Epithelial cell of proximal tubule (primary cell): ENCODE measurements at places on chromosomes 5 and 9. TPM values are rescaled to one million over a fixed set of nuclear protein-coding genes. Genes with fewer than 3 reads are reported as not detected.

SLC6A18 gene
- not detected in 2 replicates for total RNA-seq

DBH gene
- total RNA-seq: not detected in 2 replicates

CDX1 gene
- total RNA-seq: not detected in 2 replicates

FBP1 gene
- 1.6 and 2.9 TPM in 2 replicates for total RNA-seq

SPINK7 gene
- not detected in 2 replicates for total RNA-seq

HSPB3 gene
- total RNA-seq: not detected in 2 replicates

PDE8B gene
- total RNA-seq: 0.35 and 0.94 TPM in 2 replicates

DEPDC1B gene
- total RNA-seq: 21.4 and 38.6 TPM in 2 replicates

FBXO10 gene
- 2.9 and 4.9 TPM in 2 replicates for total RNA-seq

SLC45A2 gene
- not detected in 2 replicates for total RNA-seq

ZNF883 gene
- total RNA-seq: 3.4 and 5.3 TPM in 2 replicates

SPARC gene
- total RNA-seq: 165 and 199 TPM in 2 replicates

ALAD gene
- 4.5 and 5.1 TPM in 2 replicates for total RNA-seq

TICAM2 gene
- total RNA-seq: 1.2 and 1.7 TPM in 2 replicates

C5orf52 gene
- total RNA-seq: not detected in 2 replicates

SNX24 gene
- 23.1 and 30.7 TPM in 2 replicates for total RNA-seq

NOL6 gene
- 19.3 and 45.4 TPM in 2 replicates for total RNA-seq

HSDL2 gene
- total RNA-seq: 25.3 and 34.0 TPM in 2 replicates

- no peak for DNase-seq
Measured at GRCh38 chr5:53970475-53970874, 339.9 kb downstream of the ARL15 start.

DNA sequence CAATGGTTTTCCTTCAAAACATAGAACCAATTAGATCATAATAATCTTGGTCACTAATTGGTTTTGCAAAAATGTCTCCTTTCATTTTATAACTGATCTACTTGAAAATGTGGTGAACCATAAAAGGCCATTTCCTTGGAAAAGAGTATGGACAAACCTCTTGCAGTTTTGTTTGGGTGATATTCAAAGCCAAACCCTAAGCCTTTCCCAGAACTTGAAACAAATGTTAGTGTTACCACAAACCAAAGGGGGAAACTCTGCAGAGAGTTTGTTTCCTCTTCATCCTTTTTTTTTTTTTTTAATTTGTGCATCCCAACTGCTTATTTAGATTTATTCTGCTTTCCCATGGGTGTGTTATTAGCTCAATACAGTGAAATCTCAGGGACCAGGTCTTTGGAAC, 204.4 kb upstream of the ADAMTSL1 start:
- DNase-seq: no peak

- no peak for DNase-seq
Measured at GRCh38 chr9:93171261-93171990, 12.5 kb upstream of the WNK2 start.

DNA sequence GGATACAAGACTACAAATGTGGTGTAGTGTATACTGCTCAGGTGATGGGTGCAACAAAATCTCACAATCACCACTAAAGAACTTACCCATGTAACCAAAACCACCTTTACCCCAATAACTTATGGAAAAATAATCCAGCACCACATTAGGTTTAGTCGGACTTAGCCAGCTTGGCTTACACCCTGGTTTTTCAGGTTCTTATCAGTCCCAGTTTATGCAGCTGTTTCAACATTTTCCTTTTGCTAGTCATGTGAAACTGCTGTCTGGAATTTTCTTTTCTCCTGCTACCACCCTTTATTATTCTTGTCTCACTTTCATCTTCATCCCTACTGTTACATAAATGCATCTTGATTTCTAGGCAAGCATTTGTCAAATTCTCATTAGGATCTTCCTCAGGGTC, 51.5 kb downstream of the STK32A start:
- no peak for DNase-seq

DNA sequence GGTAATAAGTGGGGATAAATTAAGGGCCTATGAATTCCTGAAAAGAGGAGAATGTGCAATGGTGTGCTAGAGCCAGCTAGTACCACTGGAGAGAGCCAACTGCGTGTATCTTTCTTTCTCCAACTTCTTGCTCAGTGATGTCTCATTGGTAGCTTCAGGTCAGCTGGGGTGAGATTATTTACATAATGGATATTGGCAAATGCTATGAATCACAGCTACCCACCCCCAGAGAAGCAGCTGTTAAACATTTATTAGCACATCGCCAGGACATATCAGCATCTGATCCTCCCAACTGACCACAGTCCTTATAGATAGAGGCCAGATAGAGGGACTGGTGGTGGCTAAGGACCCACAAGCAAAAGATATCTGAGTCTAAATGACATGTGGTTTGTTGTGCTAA, 421.3 kb downstream of the ACTL7B start:
- DNase-seq: no peak

- no peak for DNase-seq
Measured at GRCh38 chr9:131628459-131629225, 83.3 kb downstream of the PRRT1B start.

DNA sequence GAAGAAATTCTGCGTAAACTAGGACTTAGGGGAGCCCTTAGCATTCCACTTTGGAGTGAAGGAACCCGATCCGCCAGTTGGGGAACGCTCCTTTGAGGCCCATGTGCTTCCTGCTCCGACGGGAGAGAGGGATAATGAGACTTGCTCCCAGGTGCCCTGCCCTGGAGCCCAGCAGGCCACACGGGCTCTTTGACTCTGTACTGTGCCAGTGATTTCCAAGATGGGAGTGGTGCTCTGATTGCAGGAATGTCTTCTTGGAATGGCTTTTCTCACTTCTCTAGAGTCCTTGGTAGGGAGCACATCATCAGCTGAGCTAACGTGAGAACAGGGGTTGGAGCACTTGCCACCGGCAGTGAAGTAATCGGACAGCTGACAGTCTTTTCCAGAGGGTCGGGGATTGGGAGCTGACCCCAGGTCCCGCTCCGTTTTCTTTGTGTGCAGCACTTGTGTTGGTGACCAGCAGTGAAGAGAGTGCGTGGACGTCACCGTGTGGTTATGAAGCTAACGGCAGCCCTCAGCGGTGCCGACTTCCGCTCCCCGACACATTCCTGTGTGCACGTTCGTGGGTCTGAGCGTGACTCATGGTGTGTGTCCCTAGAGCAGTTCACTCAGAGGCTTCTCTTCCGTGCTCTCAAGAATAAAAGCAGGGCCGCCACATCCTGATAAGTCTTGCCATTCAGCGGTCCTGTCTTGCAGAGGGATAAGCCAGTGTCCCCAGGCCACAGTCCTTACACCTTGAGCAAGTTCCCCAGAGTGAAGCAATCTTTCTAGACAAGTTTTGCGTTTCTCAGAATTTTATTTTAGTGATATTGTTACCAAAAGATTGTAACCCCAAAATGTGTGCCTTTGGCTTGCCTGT, 25.6 kb downstream of the ABL1 start:
- DNase-seq: peak; percentile 74

DNA sequence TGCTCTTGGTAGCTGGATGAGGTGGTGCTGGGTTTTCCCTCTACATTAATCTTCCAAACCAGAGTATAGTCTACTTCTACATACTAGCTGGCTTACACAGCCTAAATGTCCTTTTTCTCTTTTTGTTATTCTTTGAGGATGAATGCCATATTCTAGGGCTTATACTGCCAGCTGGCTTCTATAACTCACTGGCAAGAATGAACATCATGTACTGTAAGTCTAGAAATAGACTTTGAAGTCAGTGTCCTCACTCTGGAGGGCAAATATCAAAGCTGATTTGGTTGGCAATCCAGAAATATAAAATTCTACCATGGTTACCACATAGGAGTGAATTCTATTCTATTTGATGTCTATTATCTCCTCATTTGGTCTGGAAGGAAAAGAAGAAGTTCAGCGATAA, 251.7 kb upstream of the TYRP1 start:
- no peak for DNase-seq

GRCh38 chr9:91960367-91960766, 10.3 kb upstream of the ROR2 start:
- no peak for DNase-seq

GRCh38 chr5:156332245-156332644, 5.3 kb downstream of the SGCD start:
- no peak for DNase-seq

- DNase-seq: peak; percentile 57
Measured at GRCh38 chr5:143456952-143457547, 53.6 kb upstream of the NR3C1 start.

DNA sequence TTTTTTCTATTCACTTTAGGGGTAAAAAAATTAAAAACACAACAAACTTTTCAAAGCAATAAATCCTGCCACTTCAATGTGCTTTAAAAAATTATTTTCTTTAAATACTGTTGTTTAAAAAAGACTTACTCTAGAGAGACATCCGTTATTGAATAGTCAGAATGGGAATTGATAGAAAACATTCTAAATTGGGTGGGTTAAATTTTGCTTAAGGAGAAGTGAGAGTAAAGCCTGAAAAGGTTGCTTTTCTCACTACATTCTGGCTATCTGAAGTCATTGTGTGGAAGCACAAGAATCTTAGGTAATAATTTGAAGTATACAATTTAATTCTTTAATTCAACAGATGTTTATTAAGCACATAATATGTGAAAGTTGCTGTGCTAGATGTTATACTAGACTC, 509.3 kb downstream of the NR2F1-AS1 start:
- no peak for DNase-seq

- DNase-seq: no peak
Measured at GRCh38 chr9:137372693-137373610, 50.0 kb downstream of the EXD3 start.

GRCh38 chr9:107491081-107492053, 1.8 kb upstream of the KLF4 start:
- DNase-seq: no peak

DNA sequence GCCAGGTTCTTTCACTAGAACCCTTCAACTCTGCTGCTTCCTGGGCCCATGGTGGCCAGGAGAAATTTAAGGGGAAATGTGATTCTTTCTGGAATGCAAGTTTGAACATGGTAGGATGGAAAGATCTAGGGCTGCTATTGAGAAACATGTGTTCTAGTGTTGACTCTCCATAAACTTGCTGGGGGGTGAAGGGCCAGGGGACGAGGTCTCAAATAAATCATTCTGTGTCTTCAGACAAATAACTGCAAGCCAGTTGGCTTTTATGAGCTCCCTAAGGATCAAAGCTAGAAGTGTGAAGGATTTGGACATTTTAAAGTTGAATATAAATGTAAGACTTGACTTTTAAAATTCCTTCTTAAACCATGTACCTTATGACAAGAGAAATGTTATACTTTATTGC, 78.5 kb downstream of the ZNF366 start:
- DNase-seq: no peak

DNA sequence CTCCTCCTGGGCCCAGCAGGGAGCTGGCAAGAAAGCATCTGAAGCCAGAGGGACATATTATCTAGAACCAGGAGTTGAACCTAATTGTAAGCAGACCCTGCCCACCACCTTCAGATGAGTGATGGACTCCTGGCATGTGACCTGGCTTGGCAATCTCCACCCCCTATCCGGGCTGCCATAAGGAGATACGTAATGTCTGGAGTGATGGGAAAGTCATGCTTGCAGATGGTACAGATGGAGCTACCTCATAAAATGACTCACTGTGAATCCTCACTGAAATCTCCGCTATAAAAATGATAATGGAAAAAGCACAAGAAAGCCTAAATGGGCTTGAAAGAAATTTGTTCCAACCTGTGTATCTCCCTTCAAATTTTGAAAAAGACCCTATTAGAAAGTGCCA, 157.5 kb downstream of the DMRT2 start:
- no peak for DNase-seq

DNA sequence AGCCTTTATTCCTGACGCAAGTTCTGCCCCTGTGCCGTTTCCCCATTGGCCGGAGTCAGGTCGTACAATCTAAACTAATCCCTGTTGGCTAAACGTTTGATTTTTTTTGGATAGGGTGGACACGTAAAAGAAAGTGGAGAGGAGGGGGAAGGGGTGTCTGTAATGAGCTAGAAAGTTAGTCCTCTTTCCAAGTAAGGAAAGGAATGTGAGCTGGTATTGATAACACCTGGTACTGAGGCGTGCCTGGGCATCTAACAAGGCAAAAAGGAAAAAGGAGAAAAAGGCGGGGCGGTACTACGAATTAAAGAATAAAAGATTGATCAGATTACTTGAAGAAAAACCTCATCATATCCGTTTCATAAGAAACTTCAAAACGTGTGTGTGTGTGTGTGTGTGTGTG, 665.2 kb downstream of the ANXA1 start:
- DNase-seq: no peak

DNA sequence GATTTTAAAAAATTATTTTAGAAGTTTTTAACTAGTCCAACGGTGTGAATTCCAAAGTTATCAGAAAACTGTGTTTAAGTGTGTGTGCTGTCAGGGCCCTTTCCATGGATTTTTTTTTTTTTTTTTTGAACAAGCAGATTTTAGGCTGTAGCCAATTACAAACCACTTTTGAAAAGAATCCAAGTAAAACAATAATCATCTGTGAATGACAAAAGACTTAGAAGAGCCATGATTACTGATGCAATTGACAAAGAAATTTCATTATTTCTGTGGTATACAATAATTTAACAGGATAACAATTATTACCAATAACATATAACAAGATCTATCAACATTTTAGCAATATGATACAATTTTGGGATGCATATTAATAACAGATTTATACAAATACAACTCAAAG, 16.2 kb upstream of the PAIP1 start:
- no peak for DNase-seq

DNA sequence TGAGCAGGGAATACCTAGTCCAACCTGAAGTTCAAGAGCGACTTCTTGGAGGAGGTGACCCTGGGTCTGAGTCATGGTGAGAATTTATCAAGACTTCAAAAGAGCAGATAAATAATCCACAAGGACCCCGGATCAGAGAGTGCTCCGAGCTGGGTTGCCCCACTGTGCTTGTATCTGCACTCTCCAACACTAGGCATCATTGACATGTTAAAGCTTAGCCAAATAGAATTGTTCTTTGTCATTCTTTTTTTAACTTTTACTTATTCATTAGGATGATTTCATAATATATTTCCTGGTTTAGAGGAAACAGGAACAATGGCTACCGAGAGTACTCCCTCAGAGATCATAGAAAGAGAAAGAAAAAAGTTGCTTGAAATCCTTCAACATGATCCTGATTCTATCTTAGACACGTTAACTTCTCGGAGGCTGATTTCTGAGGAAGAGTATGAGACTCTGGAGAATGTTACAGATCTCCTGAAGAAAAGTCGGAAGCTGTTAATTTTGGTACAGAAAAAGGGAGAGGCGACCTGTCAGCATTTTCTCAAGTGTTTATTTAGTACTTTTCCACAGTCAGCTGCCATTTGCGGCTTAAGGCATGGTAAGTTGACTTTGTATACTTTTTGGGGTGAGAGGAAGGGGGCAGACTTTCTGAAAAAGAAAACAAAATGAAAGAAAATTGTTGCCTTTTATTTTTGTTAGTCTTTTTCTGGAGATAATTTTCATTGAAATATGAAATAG, at the start of gene CARD6:
TSS of gene CARD6 (plus strand) at position 300 of the 738 bp plus-strand sequence. CDS start at position 316, 16 bp downstream.
- DNase-seq: no peak

DNA sequence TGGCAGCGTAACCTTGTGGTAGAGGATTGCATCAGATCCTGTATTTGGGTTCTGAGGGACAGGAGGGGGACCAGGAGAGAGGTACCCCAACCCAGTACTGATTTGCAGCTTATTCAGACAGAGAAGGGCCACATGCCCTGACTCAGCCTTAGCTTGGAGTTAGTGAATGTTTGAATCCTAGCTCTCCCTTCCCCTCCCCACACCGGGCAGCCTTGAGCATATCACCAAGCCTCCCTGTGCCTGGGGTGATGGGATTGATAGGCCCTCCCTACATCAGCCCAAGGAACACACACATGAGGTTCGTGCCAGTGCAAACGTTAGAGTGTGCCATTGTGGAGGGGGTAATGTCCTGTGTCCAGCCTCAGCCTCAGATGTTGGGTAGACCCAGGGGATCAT, 71.9 kb downstream of the AMBP start:
- DNase-seq: no peak

- no peak for DNase-seq
Measured at GRCh38 chr9:16075696-16076095, 522.9 kb downstream of the CCDC171 start.

GRCh38 chr5:7795306-7795705, 55.6 kb downstream of the CFAP90 start:
- DNase-seq: no peak
